ENCODE measurements at places on chromosomes 6 and 20.

DNA sequence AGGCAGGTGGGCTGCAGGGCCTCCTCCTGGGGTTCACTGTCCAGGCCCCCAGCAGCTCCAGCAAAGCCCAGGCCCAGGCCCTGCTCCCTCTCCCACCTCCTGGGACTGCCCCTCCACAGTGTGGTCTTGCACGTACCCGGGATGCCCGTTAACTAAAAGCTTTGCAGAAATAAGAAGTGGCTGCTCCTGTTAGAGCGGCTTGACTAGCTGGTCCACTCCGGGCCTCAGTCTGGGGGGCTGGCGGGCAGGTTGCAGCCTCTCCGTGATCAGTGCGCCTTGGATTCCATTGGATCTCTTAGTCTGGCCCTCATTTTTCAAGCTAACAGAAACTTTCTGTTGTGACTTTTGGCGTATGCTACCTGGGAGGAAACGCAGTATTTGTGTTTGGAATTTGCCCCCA is 26.9 kb downstream of the SLCO4A1 start:
- no peak for DNase-seq

DNA sequence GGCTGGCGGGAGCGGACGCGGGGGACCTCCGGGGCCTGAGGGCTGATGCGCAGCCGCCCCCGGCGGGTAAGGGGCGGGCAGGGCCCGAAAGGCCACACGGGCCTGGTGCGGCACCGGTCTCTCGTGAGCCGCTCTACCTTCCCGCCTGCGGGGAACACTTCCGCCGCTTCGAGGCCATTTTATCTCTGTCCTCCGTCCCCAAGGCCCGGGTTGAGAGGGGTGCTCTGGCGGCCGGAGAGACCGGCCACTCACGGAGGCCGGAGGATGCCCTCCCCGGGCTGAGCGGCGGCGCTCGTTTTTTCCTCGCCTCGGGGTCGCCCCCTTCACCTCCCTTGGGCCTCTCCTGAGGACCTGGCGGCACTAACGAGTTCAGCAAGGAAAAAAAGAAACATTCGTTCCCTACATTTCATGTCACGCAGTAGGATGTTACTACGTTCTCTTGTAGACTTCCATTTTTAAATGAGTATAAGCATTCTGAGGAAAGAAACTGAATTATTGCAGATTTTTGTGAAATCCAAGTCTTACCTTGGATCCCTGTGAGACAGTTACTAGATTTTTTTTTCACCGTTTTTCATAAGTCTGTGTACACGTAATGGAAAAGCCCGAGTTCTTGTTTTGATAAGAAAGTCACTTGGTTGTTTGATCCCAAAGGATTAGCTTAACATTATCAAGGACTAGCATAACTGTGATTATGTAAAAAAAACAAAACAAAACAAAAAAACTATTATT is 575 bp downstream of the WTAP start:
- DNase-seq: peak; percentile 71

GRCh38 chr20:62469352-62469751 is 6.4 kb downstream of the GATA5 start:
- DNase-seq: no peak

DNA sequence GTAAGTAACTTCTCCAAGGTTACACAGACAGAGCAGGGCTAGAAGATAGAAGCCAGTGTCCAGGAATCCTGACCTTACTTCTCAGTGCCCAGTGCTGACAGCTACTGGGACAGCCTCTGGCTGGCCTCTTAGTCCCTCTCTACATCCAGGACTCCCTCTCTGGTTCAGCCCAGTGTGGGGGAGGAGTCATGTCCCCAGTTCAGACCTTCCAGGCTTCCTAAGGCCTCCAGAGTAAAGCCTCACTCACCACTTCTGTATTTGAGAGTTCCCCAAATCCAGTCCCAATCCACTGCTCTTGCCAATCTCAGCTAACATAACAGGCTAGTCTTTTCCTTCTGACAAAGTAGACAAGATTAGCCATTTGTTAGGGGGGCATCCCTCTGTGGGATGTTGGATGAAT is 36.9 kb upstream of the EPB41L1 start:
- no peak for DNase-seq

- DNase-seq: no peak
Measured at GRCh38 chr6:142444376-142444775, 142.6 kb downstream of the ADGRG6 start.

- no peak for DNase-seq
Measured at GRCh38 chr6:113205553-113205952, 651.6 kb upstream of the MARCKS start.

All from GM13977 (cell line).